ENCODE measurements at places on chromosomes 1 and 21. TPM values are rescaled to one million over a fixed set of nuclear protein-coding genes. Genes with fewer than 3 reads are reported as not detected.
A peak's percentile ranks its signal among the peaks of the same experiment; 100 is the strongest.

GRCh38 chr1:167064621-167065020, 25.6 kb downstream of the GPA33 start:
- H3K36me3 ChIP-seq, result no peaks in the 10 kb centered on the region
- H3K4me3 ChIP-seq, result no peak overlapping the region
- H3K4me1 ChIP-seq, result peaks cover 4% of the 10 kb centered on the region
- no peak overlapping the region for H3K27ac ChIP-seq

DNA sequence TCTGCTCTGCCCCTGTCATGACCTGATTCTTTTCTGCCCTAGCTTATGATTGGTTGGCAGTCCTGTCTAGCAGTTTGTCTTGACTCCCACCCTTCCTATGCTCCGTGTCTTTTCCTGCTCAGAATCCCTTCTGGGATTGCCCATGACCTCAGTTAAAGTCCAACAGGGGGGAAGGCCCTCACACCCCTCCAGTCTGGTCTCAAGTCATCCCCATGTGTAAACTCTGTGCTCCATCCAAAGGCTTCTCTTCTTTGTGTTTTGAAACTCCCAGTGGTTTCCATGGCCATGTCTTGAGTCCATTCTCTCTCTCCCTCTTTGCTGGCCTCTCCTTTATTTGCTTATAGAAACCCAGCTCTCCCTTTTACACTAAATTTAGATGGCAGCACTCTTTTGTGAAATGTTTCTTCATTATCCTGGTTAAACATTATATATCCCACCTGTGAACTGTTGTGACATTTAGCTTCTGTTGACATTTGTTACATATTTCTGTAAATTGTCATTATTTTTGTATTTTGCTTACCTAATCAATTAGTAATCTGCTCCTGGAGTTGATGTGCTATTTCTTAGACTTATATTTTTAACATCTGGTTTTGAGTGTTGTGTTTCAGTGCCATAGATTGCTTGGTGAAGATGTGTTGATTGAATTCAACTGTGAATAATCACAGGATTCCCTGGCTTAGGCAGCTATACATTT, 48.9 kb upstream of the GCLM start:
- no peak for DNase-seq
- H3K4me1 ChIP-seq, result no peaks in the 10 kb centered on the region
- H3K27me3 ChIP-seq, result peaks cover 21% of the 10 kb centered on the region
- H3K36me3 ChIP-seq, result no peaks in the 10 kb centered on the region

DNA sequence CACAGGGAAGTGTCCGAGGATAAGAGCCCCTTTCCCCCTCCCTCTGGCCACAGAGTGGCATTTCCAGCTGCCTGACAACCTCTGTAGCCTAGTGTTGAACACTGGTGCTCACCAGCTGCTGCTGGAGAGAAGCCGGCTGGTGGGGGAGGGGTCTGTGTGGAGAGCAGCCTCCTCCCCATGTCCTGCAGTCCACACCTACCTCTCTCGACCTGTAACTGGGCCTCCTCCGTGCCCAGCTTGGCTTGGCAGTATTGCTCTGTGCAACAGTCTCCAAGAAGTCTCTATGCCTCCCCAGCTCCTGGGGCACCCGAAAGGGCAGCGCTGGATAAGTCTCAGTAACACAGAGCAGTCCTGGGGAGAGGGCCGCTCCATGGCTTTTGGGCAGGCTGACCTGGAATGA, 17.0 kb downstream of the PAPPA2 start:
- no peaks in the 10 kb centered on the region for H3K4me1 ChIP-seq
- H3K27me3 ChIP-seq, result no peaks in the 10 kb centered on the region
- DNase-seq, result no peak
- H3K4me3 ChIP-seq, result no peak overlapping the region

GRCh38 chr1:13702425-13703127, 2.6 kb downstream of the PRDM2 start:
- no peak overlapping the region for H3K27ac ChIP-seq
- no peaks in the 10 kb centered on the region for H3K36me3 ChIP-seq
- no peak overlapping the region for H3K4me3 ChIP-seq
- no peaks in the 10 kb centered on the region for H3K27me3 ChIP-seq
- DNase-seq, result no peak

DNA sequence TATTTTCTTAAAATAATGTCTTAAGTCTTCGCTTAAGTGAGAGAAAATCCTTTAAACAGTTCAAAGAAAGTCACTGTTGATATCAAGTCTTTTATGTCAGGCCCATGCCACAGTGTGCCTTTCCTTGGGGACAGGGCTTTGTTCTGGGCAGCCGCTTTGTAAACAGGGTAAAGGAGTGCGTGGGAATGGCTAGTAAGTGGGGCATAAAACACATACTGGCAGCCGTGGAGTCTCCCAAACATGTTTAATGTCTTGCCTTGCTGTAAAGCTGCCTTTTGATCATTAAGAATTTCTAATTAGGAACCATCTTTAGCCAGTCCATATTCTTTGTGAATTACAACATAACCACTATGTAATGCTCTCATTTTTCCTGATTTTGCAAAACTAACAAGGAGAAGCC, 99.7 kb downstream of the PHTF1 start:
- DNase-seq, result no peak
- H3K36me3 ChIP-seq, result peaks cover under 1% of the 10 kb centered on the region
- H3K4me1 ChIP-seq, result peaks cover 20% of the 10 kb centered on the region
- no peaks in the 10 kb centered on the region for H3K27me3 ChIP-seq

GRCh38 chr1:58664881-58665280, 35.0 kb downstream of the MYSM1 start:
- peaks cover 98% of the 10 kb centered on the region for H3K36me3 ChIP-seq
- no peak for DNase-seq
- H3K27ac ChIP-seq, result peak overlapping the region; percentile 37
- H3K27me3 ChIP-seq, result no peaks in the 10 kb centered on the region
- H3K4me1 ChIP-seq, result peaks cover 18% of the 10 kb centered on the region
- H3K4me3 ChIP-seq, result no peak overlapping the region

TMPRSS15 gene
- not detected for total RNA-seq

GUCA2A gene
- not detected for total RNA-seq

Measured in left ventricle myocardium inferior (tissue), 1 donor.